ENCODE measurements at places on chromosomes 13 and 19.

DNA sequence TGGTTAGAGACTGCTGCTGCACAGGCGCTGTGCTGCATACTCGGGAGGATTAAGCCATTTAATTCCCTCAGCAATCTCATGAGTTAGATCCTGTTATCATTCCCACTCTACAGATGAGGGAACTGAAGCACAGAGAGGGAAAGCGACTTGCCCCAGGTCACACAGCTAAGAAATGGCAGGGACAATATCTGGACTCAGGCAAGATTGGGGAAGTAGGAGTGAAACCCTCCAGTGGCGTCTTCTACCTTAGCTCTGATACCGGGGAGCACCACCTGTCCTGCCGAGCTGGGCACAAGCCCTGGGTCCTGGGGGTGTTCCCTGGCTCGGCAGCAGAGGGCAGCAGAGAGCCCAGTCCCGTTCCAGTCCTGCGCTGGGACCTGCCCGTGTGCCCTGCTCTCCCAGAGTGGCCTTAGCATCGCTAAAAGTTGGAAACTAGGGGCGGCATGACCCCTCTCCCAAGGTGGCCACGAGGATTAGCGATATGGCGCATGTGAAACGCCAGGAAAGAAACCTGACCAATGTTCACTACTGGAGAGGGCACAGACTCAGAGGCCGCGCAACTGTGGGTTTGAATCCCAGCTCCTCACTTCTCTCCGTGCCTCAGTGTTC is 20.5 kb downstream of the CYTH2 start:
- DNase-seq: peak; percentile 84

- peak; percentile 37 for DNase-seq
Observed at GRCh38 chr13:49220036-49220855, at the start of gene MLNR. TSS of gene MLNR (plus strand) at chr13:49220338. CDS start at chr13:49220338, 0 bp downstream.

DNA sequence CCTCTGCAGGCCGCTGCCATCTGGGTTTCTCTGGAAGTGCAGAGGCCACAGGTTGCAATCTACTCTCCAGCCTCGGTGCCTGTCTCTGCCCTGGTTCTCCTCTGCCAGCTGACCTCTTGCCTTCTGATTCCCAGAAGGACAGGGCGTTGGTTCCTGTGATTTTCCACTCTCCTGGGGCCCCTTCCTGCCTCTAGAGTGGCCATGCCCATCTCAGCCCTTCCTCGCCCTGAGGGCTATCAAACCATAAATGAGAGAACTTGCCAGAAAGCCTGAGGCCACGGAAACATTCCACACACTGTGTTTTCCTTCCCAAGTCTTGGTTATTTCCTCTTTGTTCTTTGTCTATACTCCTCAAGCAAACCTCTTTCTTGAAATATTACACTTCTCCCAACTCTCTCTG is 146.2 kb downstream of the SHISA2 start:
- no peak for DNase-seq

DNA sequence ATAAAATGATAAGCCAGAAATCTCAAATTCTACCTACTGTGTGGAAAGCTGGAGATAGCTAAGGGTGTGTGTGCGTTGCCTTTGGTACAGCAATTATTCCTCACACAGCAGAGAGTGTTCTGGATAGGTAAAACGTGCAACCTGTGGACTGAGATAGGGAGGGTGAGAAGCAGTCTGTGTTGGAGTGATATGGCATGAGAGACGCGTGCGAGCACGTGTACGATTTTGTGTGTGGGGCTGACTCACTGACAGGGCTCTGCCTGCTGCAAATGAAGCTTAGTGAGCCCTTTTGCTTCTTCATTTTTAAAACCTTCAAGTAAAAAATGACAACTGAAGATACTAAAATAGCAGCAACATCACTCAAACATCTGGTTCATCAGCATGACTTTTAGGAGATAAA is 35.7 kb upstream of the SLC10A2 start:
- DNase-seq: no peak

DNA sequence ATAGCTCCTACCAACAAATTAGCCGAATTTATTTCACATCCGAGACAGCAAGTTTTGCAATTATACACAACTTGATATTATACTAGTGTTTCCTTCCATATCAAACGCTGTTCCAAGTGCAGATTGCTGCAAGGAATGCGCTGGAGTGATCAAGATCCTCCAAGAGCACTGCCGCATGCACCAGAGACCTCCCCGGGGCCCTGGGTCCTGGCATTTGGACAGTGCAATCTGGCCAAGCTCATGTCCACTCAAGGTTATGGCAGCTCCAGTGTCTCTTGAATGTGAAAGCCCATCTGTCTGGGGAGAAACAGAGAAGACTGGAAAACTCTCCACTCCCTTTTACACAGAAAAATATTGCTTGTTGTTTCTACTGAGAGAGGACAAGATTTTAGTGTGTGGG is 111.9 kb downstream of the HSPH1 start:
- no peak for DNase-seq

DNA sequence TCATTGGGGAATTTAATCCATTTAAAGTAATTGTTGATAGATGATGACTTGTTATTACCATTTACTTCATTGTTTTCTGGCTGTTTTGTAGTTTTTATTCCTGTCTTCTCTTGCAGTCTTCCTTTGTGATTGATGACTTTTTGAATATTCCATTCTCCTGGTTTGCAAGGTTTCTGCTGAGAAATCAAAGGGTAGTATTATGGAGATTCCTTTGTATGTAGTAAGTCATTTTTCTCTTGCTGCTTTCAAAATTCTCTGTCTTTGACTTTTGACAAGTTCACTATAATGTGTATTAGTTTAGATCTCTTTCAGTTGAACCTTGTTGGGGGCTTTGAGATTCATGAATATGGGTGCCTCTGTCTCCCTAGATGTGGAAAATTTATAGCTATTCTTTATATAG is 6.0 kb downstream of the ZNF559 start:
- DNase-seq: no peak

DNA sequence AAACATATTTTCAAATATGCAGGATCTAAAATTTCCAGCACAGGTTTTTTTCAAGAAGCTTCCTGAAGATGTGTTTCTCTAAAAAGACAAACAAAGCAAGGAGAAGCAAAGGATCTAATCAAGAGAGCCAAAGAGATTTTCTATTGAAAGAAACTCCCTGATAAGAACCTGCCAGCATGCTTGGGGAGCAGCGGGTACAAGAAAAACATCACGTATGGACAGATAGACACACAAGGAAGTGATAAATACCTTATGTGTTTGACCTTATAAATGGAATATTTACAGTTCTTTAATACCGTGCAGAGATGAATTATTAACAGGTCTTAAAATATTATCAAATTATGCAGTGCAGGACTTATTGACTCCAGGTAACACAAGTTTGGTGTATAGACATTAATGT is 562.1 kb downstream of the DACH1 start:
- no peak for DNase-seq

- peak; percentile 34 for DNase-seq
Observed at GRCh38 chr19:29623726-29624488, 17.8 kb downstream of the POP4 start.

GRCh38 chr19:38784224-38784623 is 4.8 kb upstream of the LGALS7B start:
- no peak for DNase-seq

DNA sequence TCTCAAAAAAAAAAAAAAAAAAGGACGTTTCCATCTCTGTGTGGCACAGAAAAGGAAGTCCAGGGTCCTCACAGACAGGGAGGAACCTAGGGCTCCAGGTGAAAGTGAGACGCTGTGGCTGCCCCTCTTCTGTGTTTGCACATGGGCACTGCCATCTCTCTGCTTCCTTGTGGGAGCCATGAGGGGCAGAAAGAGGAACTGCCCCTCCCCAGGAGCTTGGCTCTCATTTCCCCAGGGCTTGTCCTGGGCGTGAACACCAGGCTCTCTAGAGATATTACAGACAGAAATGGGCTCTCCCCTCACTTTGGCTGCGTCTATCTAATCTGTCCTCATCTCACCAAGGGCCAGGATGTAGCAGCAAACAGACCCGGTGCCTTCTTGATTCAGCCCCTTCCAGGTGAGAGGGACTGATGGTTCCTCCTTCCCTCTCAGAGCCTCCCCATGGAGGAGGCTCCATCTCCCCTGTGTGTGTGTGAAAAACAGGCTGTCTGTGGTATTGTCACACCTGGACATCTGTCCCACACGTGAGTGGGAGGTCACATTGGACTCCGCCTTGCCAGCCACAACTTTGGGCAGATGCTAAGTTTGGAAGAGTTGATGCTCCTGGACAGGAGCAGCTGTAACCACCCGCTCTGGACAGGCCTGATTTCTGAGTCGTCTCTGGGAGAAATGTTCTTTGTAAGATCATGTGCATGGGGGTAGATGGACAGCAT is 840 bp upstream of the LILRA4 start:
- DNase-seq: no peak

All from CD4-positive, alpha-beta T cell treated with Interleukin-12 subunit alpha and Interleukin-12 subunit beta, for 1 hour (primary cell).